CD8-positive, alpha-beta memory T cell (primary cell): ENCODE measurements at places on chromosomes 5 and 9. TPM values are rescaled to one million over a fixed set of nuclear protein-coding genes. Genes with fewer than 3 reads are reported as not detected.

The CSNK1A1 gene
- total RNA-seq = 187 TPM

- DNase-seq = no peak
Measured at GRCh38 chr9:15524845-15525455, 14.2 kb upstream of the PSIP1 start.

The RALGDS gene
- total RNA-seq = 67.8 TPM

- DNase-seq = no peak
Measured at GRCh38 chr9:24832307-24832706, 286.6 kb upstream of the IZUMO3 start.

GRCh38 chr5:150662731-150663516, 1.9 kb downstream of the MYOZ3 start:
- DNase-seq = no peak

- no peak for DNase-seq
Measured at GRCh38 chr9:131582466-131583336, 37.4 kb downstream of the PRRT1B start.

DNA sequence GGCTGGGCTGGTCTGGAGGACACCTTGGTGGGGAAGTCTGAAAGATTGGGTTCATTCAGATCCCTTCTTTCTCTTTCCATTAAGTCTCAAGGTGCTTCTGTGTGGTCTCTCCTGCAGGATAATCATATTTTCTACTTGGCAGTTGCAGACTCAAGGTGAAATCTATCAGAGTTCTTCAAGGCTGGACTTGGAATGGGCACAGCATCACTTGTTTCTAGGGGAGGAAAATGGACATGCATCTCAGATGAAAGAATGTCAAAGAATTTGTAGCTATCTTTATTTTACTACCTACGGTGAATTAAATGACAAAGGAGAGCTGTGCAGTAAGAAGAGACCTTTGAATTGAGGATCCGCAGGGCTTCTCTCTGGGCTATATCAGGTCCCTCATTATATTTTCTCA, 69.8 kb upstream of the PAPPA start:
- DNase-seq = no peak

DNA sequence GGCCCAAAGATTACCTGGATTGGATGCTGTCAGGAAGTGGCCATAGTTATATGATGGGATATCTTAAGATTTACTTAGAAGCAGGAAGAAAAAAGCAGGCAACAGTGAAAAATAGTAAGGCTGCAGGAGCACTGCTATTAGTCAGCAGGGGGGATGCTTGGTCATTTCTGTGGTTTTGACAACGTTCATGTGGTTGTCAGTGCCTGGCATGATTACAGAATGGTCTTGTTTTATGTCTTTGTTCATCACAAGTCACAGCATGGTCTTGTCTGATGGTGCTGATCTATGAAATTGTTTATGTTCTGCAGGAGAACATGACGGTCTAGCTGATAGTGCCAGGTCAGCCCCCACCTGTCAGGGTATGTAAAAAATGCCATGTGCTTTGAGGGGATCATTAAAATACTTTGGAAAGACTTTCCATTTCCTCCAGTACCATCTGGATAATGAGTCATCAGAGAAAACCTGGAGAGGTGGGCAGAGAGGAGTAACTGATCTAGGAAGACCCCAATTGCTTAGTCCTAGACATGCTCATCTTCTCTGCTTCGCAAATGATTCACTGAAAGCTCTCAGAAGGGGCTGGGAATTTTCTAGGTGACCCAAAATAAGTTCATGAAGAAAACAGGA, 48.5 kb downstream of the PLGRKT start:
- no peak for DNase-seq

DNA sequence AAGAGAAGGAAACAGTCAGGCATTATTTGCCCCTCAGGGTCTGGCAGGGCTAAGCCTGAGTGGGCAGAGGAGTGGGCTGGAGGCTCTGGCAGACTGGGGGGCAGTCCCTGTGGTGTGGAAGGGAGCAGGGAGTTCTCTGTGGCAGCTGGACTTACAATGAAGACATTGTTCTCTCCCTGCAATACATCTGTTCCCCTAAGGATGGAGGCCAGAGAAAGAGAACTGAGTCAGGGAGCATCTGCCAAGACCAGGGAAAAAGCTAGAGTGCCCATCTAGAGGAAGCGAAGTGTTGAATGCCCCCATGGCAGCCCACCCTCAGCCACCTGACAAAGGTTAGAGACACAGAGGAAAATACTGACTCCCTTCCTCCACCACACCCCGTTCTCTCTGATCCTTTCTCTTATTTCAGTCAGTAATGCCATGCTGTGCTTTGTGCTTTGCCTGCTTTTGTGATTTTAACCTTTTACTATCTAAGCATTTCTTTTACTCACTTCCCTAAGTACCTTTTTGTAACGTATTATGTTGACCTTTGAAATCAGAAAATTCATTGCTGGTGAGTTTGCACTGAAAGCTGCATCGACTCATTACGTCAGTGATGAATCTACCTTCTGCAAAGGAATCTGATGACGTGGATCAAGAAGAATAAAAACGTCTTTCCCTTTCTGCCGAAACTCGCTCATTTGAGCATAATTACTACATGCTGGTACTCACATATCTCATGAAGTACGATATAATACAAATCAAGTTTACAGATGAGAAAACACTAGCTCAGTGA, 76.0 kb downstream of the ACTL7B start:
- no peak for DNase-seq

DNA sequence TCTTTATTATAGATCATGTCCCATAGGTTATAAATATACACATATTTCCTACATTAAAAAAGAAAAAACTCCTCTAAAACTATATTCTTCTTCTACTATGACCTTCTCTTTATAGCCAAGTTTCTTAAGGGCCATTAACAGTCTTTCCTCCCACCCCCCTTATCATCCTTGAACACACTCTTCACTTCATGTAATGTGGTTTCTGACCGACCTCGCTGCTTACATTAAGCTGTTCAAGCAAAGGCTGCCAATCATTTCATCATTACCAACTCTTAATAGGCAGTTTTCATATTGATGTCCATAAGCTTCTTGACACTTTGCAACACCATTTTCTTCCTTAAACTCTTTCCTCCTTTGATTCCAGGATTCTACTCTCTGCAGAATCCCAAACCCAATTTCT, 283.0 kb upstream of the PCSK5 start:
- no peak for DNase-seq

DNA sequence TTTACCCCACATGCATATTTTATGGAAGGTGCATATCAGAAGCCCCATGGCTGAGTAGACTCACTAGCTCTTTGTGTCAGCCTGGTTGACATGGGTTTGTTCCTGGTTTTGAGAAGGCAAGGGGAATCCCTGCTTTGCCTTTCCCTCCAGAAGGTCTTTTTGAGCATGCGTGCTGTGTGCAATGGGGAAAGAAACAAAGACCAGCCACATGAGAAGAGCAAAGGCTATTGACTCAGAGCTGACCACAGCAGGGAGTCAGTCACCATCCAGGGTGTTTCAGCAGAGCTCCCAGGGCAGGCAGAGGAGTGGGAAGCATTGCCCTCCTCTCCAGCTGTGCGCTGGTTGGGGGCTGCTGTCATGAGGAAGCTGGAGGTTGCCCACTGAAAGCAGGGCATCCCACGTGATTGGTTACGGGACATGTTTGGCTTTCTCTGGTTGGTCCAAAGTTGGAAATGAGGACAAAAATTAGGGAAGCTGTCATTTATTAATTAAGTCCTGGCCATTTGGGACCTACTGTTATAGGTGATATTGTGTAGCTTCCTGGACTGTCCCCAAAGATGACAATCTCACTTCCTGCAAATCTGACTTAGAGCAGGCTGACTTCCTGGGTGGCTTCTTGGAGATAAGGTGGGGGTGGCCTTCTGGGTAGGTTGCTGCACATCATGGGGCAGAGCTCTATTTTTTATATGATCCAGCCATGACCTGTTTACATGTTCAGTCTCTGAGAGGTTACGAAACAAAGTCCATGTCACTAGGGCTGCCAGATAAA, 48.9 kb upstream of the TDRD7 start:
- no peak for DNase-seq
